ENCODE measurements at places on chromosomes 7 and 10.
A peak's percentile ranks its signal among the peaks of the same experiment; 100 is the strongest.

DNA sequence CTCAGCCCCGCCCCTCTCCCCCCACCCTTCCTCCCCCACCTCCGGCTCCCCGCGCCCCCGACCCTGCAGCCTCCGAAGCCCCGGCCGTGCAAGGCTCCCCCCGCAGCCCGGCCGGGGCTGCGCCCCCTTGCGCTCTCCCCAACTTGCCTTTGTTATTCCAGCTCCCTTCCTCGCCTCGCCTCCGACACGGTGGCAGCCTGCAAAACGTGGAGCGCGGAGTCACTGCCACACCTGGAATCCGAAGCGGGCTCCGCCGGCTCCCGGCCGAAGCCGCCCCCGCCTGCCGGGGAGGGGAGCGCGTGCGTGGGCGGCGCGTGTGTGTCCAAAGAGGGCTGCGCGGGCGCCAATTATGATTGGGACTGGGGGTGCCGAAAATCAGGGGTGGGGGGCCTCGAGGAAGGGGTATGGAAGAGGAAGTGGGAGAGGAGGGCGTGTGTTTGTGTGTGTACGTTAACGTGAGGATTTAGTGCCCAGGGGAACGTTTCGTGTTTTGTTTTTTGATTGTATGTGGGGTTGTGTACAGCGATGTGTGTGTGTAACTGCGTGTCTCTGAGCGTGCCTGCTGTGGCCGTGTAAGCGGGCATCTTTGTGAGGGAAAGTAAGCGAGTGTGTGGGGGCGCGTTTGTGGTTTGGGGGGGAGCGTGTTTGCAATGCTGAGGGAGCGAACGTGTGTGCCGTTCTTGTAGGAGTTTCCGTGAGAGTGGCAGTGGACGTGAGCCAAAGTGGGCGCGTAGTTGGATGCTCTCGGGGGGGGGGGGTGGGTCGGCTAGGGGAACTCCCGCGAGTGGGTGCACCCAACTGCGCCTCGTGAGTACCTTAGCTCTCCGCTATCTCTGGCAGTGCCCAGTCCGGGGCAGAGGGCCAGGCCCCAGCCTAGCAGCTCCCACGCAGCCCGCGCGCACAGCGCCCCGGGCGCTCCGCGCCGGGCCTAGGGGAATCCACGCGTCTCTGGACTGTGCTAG is 1.2 kb upstream of the ZMIZ1 start:
- DNase-seq = peak; percentile 85

GRCh38 chr7:100545360-100546128 is 6.5 kb downstream of the AGFG2 start:
- DNase-seq = peak; percentile 78

DNA sequence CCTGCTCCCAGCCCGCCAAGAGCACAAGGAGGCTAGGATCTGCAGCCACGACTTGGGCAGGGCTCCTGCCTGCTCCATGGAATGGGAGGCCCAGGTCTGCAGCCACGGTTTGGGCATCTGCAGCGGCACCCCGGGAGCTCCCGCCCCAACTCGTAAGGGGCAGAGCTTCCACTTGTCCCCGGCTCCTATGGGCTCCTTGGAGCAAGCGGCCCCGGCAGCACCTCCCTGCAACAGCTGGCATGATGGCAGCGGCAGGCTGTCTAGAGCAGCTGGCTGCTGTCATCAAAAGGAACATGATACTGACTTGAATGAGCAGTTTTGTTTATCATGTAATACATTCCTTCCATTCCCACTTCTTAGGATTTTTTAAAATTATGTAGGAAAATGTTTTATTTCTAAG is 684.0 kb upstream of the FOXK1 start:
- no peak for DNase-seq

DNA sequence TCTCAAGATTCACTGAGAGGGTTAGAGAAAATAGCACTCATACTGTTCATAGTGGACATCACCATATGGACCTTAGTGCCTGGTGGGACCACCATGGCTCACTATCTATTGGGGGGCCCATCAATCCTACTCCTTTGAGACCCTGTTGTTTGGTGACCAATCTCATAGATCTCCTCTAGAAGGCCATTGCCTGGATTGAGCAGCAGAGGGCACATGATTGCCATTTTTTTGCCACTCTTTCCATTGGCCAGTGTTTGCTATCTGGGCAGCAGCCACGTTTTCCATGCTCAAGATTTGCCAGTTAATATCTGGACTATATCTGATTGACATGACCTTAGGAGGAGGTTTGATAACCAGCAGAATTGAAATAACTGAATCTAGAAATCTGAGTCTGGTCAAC is 244.5 kb downstream of the ITGB1 start:
- DNase-seq = no peak

DNA sequence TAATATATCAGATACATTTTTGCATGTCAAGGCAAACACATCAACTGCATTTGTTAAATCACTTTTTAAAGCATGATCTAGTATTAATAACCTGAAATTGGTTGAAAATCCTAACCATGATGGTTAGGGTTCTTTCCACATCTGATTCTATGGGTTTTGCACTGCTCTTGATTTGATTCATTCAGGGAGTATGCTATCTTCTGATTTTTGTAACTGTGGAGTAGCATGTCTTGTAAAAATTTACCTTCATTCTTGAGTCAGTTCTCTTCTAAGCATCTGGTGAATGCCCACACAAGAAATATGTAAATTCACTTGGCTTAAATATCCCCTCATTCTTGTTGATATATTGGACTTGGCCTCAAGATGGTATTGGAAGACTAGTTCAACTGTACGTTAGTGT is 178.7 kb downstream of the KLF6 start:
- no peak for DNase-seq

GRCh38 chr7:86972072-86972471 is 87.4 kb downstream of the ELAPOR2 start:
- DNase-seq = no peak

- peak; percentile 71 for DNase-seq
Measured at GRCh38 chr7:135169141-135169963, 1.2 kb downstream of the CYREN start.

GRCh38 chr7:118559207-118559606 is 334.7 kb downstream of the ANKRD7 start:
- DNase-seq = no peak

- DNase-seq = no peak
Measured at GRCh38 chr7:158017111-158018097, 570.2 kb downstream of the PTPRN2 start.

DNA sequence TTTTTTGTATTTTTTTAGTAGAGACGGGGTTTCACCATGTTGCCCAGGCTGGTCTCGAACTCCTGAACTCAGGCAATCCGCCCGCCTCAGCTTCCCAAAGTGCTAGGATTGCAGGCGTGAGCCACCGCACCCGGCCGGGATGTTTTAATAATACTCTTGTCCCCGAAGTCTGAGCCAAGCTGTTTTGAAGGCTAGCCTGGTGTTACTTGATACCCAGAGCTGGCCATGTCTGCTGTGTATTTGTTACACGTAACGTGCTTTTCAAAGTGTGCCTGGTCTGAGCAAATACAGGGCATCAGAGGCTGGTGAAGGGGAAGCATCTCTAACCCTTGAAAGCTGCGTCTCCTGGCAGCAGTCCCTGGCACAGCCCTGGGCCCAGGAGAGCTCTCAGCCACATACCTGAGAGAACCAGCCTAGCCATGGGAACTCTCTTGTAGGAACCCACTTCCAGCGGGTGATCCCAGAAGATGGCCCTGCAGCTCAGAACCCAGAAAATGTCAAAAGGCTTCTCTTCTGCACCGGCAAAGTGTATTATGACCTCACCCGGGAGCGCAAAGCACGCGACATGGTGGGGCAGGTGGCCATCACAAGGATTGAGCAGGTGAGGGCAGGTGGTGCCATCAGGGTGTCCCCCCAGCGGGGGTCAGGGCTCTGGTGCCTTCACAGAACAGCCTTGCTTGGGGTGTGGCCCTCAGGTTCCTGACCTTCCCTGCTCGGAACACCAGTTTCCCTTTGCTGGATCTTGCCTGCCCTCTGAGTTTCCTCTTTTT is 41.7 kb upstream of the ZMIZ2 start:
- no peak for DNase-seq

GRCh38 chr7:144641389-144642044 is 194.3 kb downstream of the TPK1 start:
- no peak for DNase-seq

- no peak for DNase-seq
Measured at GRCh38 chr7:42250411-42250810, 13.4 kb upstream of the GLI3 start.

DNA sequence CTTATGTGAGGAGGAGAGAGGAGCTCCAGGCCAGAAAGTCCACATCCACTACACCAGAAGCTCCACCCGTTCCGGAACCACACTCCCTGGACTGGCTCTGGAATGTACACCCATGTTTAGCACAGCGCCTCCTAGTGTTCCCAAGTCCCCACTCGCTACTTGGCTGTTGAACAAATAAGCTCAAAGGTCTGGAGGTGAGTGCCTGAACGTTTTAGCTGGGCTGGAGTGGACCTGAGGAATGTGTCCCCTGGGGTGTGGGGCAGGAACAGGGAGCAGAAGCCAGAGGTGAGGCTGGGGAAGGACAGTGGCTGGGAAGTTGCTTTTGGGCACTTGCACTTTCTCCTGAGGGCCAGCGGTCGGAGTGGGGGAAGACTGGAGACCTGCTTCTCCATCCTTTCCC is 164.1 kb upstream of the CDCA7L start:
- peak; percentile 16 for DNase-seq

- DNase-seq = no peak
Measured at GRCh38 chr10:76115471-76116155, 684.2 kb downstream of the LRMDA start.

GRCh38 chr10:77186936-77187335 is 450.7 kb downstream of the KCNMA1 start:
- no peak for DNase-seq

DNA sequence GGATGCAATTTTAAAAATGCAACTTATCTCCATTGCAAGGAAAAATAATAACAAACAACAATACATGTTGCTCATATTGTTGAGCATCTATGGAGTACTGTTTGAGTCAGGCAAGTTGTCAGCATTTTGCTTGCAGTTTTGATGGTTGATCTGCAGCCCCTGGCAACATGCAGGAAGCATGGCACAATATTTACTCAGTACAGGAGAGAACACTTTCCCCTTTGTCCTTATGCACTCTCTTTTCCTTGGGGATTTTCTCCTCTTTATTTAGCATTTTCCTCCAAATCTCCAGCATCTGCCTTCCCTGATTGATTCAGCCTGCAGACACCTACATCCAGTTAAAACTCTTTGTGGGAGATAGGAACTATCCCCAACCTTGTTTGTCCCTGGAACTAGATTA is 620.5 kb upstream of the LRRN3 start:
- DNase-seq = no peak

DNA sequence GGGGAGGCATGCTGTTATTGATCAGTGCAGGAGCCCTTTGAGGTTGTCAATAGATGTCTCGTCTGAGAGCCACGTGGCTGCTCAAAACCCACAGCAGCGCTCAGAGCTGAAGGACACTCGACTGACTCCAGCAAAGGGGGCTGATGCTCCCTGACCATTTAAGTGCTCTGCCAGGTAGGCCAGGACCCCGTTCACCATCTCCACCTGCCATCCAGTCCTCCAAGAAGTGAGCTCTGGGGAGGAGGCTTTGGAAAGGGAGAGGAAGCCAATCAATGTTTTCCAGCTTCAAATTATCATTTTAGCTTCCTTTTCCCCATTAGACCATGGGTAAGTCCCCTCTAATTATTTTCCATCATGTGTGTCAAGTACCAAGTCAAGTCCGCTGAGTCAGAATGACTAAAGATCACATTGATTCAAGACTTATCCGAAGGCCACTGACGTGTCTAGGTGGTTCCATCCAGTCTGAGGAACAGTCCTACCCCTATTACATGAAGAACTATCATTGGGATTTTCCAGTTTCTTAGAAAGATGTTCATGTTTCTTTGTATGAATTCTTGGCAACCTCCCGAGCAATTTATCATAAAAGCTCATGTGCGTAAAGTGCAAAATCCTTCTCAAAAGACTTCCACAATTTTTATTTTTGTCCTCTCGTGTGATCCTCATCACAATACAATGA is 302.6 kb upstream of the LYZL1 start:
- no peak for DNase-seq

DNA sequence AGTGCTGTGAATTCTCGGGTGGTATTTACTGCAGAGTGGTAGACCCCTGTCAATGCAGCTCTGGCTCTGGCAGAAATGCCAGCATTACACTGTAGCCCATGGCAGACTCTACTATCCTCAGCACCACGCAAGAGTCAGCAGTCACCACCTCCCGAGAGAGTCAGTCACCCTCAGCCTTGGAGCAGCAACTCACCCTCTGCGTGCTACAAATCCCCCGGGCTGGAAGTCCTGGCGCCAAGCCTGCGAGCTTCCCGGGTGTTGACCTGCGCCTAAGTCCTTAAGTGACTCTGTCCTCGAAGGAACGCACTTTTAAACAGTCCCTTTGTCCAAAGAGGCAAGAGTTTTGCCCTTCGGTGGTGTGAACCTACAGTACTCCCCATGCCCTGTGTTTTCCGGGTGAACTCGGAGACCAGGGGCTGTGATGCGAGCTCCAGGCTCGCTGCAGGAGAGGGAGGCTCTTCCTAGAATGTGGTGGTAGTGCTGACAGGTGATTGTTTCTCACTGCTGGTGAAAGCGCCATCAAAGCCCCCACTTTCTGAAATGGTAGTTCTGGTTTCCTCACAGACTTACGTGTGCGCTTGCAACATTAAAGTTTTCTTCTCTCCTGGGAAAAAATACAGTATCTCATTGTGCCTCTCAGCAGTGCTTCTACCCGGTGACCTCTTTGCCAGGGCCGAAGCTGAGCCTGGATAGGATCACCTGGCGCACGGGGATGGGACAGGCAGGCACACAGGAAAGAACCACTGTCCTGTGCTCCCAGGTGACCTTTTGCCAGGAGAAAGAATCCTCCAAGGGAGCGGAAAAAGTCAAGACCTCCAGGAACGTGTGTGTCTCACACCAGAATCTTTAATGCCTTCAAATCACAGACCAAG is 33.1 kb upstream of the MBL2 start:
- no peak for DNase-seq

GRCh38 chr10:116893686-116894037 is 44.4 kb downstream of the ENO4 start:
- no peak for DNase-seq

DNA sequence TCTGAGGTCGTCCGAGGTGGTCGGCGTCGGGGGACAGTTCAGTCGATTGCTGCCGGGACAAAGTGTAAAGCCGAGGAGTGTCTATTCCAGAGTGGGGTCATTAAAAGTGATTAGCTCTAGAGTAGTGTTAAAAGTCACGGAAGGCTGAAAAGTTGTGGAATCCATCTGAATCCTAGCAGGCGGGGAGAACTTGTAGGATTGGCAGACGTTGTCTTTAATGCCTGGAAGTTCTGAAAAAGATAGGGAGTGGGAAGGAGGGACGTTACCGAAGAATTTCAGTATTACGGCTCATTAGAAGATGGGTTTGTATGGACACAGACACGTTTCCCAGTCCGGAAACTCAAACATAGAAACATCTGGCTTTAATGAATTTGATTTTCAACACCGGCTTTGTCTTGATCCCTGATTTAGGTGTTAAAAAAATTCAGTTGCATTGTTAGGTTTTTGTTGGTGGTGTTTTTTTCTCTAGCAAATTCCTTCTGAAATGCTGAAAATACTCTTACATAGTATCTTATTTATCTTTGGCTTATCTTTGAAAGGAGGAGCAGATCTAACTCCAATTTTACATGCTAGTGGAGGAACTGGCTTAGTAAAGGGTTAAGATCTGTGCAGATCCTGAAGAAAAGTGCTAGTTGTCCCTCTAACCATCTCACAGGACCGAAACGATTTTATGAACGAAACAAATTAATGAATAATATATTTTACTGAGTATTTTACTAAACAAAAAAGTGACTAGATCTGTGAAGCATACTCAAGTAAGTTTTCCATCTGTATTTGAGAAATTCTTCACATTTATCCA is 900 bp downstream of the MKLN1 start:
- DNase-seq = no peak

GRCh38 chr10:18005781-18006456 is 54.2 kb downstream of the SLC39A12 start:
- no peak for DNase-seq

Measured in activated naive CD8-positive, alpha-beta T cell treated with anti-CD3 and anti-CD28 coated beads for 36 hours (primary cell).